Urothelium cell line (cell line): ENCODE measurements at places on chromosomes 1 and 21.

DNA sequence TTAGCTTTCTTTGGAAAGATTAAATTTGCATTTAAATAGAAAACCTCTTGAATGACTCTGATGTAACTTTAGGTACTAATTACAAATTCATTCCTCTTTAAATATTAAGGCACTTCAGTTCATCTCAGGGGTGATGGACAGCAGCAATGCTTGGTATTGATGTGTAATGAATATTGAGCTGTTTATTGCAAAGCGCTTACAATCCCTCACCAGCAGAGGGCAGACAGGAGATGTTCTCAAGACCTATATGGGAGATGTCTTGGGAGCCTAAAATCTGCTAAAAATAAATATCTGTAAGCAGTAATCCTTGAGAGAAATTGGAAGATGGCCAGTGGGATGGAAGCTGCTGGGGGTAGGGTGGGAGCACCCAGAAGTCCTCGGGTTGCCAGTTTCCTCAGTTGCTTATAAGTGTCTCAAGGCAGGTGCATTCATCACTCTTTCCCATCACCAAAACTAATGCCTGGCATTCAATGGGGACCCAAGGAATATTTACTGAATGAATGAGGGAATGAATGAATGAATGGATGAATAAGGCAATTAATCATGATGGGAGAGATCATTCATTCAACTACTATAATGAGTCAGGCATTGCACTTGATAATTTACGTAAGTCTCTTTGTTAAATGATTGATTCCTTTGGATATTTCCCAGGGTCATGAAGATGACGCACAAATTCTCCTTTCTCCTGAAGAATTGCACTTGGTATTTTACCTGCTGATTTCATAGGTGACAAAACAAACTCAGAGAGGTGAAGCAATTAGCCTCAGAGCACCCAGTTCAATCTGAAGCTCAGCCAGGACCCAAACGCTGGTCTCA lies 2.3 kb downstream of the KLHDC8A start:
- DNase-seq: peak; percentile 49

DNA sequence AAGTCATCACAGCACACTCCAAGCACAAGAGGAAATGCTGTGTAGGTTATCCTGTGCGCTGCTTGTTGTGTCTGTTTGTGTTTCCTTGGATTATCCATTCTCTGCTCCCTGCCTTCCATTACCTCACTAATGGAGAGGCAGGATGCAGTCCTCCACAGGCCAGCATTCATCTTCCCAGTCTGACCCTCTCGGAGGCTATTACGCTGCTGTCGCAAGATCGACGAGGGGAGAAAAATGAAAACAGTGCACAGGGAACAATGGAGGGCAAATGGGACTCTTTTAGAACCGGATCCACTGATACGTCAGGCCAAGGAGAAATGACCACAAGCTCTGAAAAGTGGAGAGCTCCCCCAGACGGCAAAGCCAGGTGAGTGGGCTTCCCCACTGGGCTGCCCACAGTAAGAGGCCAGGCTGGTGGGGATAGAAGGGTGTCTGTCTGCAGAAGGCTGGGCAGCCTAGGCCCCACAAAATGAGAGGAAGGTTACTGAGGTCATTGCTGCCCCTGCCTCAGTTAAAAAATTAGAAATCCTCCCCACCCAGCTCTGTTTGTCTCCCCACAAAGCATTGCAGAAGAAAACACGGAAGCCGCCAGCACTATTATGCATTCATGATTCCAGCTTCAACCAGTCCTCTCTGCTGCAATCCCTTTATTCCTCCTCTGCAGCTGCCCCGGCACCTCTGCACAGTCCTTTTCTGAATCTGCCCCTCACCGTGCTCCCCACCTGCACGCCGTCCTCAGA lies 21.7 kb downstream of the LRRN2 start:
- no peak for DNase-seq

GRCh38 chr1:19665496-19666465 lies 1.1 kb downstream of the HTR6 start:
- no peak for DNase-seq

DNA sequence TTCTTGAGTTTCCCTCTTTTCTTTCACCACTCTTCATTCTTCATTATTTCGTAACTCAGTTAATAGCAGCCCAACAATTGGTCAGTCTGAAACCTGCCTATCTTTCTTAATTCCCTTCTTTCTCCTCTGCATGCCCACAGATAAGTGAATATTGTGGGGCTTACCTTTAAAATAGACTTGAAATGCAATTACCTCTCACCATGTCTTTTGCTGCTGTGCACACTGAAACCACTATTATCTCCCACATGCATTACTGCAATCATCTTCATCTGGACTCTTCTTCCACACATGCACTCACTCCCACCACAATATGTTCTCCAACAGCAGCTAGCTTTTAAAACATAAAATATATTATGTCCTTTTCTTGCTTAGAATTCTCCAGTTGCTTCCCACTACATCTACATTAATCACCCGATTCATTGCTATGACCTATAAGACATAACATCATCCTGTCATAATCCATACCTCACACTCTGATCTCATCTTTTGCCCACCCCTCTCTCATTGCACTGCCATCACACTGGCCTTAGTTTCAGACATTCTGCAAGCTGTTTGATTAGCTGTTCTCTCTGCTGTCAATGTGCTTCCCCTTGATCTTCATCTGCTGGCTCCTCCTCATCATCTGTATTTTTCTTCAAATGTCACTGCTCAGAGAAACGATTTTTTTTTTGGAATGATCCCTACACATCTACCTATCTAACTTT lies 304.8 kb downstream of the PTPRC start:
- no peak for DNase-seq

DNA sequence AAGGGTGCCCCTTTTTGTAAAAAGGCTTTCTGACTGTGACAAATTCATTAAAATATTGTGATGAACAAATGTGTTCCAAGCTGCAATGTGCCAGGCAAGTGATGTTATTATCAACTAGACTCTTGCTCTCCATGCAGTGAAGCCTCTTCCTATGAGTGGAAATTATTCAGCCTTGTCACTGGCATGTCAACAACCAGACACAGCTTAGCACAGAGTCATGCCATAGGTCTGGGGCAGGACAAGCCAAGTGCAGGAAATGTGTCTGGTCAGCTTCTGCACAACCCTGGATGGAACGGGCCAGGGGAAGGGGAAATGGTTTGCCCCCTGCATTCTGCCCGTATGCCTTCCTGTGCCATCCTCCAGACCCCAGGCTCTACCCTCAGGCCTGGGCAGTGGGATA lies 27.4 kb upstream of the GJA5 start:
- DNase-seq: no peak
